ENCODE measurements at places on chromosomes 16 and 17.

GRCh38 chr16:11429823-11430222, 84.6 kb downstream of the RMI2 start:
- DNase-seq: no peak

DNA sequence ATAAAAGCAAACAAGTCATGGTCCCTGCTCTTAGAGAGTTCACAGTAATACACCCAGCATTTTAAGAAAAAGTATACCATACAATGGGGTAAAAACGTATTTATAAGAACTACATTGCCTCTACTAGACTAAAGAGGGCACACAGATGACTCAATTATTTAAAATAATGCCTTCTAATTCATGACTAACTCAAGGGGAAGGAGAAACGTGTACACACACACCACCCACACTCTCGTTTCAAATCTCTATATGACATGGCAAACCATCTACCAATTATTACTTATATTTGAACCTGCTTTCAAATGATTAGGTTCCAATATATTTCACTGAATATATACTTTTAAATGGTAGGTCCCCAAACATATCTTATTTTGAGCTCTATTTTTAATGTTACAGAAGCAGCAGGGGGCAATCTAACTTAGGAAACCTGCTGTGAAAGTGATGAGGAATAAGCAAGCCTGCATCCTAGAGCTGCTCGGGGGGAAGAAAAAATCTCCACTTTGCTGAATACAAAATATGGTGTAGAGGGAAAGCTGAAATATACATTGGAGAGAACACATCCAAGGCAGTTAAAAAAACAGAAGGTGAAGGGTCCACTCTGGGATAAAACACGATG, 232.4 kb upstream of the PSMD7 start:
- DNase-seq: no peak

DNA sequence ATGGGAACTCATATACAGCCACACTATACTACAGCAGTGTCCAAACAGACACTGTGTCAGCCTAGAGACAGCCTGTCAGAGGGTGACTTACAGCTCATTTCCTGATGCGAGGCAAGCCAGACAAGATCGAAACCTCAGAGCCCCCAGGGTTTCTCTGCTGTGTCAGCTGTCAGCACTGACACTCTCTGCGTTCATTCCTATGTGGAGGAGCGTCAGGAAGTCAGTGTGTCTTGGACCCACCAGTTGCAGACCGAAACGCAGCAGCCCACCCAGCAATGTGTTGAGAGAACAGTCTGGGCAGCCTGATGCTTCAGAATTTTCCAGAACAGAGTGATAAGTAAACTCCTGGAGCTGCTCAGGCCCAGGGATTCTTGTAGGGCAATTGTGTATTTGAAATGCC, 20.6 kb upstream of the MAPT start:
- DNase-seq: no peak

DNA sequence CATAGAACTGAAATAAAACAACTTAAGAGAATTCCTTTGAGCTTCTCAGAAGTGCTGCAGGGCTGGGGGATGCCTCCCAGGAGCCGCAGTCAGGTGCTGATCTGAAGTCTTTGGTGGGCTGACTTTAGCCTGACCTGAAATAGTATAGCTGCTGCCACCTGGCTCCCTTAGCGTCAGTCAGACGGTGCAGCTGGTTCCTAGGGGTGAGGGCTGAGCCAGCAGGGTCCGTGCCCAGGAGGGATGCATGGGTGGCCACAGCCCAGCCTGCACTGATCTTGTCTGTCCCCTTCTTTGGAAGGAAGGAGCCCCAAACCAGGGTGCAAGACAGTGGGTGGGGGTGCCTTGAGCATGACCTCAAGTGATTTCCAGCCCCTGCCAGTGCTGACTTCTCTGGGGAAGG, 11.5 kb downstream of the MAPT start:
- DNase-seq: no peak

DNA sequence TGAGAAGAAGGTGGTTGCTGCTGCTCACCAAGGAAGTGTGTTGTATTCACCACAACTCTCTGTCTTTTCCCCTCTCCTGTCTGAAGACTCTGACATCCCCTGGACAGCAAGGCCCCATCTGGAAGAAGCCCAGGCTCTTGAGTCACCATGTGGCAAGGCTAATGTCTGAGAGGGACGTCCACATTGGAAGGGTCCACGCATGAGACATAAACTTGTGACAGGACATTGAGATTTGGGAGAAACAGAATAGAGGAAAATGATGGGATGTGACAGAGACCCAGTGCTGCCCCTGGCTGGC, 176.5 kb downstream of the IRF8 start:
- DNase-seq: no peak

Measured in stimulated activated CD4-positive, alpha-beta T cell treated with anti-CD3 and anti-CD28 coated beads, Interleukin-2, amount 100 ng/mL, for 48 hours (primary cell).